CD4-positive, alpha-beta T cell treated with Interleukin-4 for 1 hour (primary cell): ENCODE measurements at places on chromosomes 13 and 19.

- DNase-seq, result no peak
Observed at GRCh38 chr19:8655340-8655709, 24.9 kb downstream of the NFILZ start.

DNA sequence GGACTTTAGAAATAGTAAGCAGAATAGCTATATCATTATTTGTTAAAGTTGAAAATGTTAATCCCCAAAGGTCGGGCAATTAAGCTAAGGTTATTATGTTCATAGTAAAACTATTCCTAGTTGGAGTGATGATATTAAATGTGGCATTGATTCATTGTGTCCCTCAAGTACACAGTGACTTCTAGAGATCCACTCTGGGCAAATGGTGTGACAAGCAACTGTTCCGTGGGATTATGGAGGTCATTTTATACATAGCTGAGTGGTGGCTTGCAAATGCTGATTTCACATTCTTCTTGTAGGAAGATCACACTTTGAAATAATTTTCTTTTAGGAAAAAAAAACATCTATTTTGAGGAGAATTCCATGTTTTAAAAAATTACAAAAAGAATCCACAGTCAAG, 317.8 kb downstream of the ATP8A2 start:
- no peak for DNase-seq

GRCh38 chr19:5559804-5560133, 8.0 kb downstream of the TINCR start:
- DNase-seq, result no peak

- DNase-seq, result peak; percentile 71
Observed at GRCh38 chr19:1266916-1267476, 2.1 kb upstream of the CIRBP start.

GRCh38 chr13:20610006-20610405, 43.0 kb downstream of the IFT88 start:
- no peak for DNase-seq

GRCh38 chr19:51410950-51411748, 6.3 kb downstream of the SIGLEC10 start:
- no peak for DNase-seq
